ENCODE measurements at places on chromosomes 11 and 22.

DNA sequence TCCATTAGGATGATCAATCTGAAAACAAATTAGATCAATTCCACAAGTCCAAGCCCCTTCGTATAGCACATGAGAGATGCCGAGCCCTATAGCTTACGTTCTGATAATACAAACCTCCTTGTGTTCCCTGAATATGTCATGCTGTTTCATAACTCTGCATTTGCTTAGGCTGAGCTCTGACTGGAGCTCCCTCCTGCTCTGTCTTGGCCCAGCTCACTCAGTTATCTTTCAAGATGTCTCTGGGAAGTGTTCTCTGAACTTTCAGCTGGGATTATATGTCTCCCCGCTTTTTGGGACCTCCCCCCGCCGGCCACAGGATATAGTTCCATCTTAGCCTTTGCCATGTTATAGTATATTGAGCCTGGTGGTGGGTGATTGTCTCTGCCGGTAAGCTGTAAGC, 44.0 kb downstream of the FDX1 start:
- no peak for DNase-seq

- DNase-seq = no peak
These were observed 7.5 kb downstream of the DIXDC1 start for GRCh38 chr11:111944651-111945051.

DNA sequence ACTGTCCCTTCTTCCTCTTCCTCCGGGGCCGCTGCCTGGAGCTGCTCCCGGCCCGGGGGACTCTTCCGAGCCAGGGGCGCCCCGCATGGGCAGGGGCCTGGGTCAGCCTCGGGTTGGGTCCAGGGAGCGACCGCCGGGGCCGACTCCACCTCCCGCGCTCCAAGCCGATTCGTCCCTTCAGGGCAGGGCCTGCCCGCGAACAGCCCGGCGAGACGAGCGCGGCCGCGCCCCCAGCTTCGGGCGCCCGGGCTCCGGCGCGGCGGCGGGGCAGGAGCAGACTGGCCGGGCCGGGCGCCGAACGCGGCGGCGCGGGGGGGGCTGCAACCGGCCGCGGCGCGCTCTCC, at the start of gene LARGE1:
Gene LARGE1, minus strand, starts transcription at position 280 of the 344 bp plus-strand sequence.
- DNase-seq = no peak

GRCh38 chr11:57823859-57824258, 62.3 kb downstream of the CTNND1 start:
- no peak for DNase-seq

DNA sequence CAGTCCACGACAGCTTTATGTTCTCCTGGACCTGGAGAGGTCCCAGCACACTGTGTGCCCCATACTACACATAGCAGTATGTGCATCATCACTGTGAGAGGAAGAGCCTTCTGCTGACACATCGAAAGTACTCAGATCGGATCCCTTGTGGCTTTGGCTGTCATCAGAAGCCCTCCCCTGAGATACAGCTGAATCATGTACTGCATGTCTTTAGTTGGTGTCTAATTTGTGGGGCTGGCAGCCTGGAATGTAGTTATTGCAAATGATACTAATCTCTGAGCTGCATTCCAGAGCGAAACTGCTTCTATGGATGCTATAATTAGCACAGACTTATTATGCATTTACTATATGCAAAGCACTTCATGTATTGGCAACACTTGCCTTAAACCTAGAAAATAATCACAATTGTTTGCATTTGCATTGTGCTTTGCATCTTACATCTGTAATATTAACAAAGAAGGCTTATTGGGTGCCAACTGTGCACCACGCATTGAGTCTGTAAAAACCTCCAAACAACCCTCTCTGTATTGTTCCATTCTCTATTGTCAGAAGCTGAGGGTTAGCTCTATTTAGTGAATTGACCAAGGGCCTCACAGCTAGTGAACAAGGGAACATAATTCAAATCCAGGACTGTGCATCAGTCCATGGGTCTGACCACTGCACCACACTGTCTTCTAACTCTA, 89.2 kb upstream of the CRTAM start:
- peak; percentile 69 for DNase-seq

- DNase-seq = no peak
These were observed 30.7 kb downstream of the SPON1 start for GRCh38 chr11:13993096-13993765.

GRCh38 chr11:8283465-8284230, 20.0 kb upstream of the LMO1 start:
- DNase-seq = no peak
